ENCODE measurements at places on chromosomes 3 and 15.

DNA sequence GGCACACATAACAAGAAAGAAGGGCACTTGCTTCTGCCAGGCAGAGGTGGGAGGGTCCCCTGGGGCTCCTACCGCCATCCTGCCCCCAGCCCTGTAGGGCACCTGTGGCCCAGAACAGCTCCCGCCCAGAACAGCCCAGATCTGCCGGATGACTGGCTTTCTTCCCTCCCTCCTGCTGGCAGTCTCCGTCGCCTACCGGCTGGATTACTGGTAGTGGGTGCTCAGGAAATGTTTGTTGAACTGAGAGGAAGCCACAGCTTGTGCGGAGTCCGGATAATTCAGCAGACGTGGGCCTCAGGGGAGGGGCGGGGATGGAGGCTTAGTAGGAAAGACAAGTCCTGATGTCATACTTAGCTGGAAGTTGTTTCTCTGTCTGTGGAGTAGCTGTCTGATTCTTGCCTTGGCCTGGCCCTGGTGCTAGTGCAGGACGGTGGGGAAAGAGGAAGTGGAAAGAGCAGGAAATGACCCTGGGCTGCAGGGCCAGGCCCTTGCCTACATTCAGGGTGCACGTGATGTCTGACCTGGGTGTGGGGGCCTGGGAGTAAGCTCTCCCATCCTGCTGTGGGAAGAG is 6.7 kb downstream of the CCDC9B start:
- DNase-seq, result peak; percentile 75

- no peak for DNase-seq
Observed at GRCh38 chr3:178966299-178967176, 105.1 kb downstream of the ZMAT3 start.

DNA sequence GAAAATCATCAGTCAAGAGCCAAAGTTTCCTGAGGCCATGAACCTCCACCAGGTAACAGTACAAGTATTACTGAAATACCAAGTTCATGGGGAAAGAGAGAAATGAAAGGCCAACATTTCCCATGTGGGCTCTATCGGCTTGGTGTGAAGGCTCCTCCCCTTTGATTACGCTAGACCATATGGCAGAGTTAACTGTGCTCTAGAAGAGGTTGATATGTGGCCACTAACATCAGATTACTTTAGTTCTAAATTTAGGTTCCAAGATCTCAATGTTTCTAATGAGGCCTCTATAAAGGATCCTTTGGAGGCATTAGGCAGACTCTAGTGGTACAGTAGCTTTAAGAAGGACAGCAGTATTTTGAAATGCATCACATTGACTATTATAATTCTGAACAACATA is 127.1 kb downstream of the SEMA6D start:
- DNase-seq, result no peak

DNA sequence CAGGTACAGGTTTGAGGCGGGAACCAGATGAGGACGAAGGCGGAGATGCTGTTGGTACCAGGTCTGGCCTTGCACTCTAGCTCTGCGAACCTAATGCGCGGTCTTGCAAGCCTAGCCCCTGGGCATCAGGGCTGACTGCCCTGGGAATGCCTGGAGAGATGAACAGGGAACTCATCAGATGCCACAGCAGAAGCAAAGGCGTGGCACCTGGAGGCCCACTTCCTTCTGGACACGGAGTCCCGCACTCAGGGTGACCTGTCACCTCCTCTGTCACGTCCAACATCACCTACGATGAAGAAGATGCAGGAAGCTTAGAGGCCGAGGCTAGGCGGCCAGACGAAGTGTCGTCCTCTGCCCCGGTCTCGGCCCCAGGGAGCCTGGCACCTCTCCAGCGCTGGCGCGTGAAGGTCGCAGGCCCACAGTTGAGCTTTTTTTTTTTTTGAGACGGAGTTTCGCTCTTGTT is 9.4 kb downstream of the RPLP1 start:
- DNase-seq, result no peak

- no peak for DNase-seq
Observed at GRCh38 chr3:73568371-73568862, 56.3 kb downstream of the PDZRN3 start.

DNA sequence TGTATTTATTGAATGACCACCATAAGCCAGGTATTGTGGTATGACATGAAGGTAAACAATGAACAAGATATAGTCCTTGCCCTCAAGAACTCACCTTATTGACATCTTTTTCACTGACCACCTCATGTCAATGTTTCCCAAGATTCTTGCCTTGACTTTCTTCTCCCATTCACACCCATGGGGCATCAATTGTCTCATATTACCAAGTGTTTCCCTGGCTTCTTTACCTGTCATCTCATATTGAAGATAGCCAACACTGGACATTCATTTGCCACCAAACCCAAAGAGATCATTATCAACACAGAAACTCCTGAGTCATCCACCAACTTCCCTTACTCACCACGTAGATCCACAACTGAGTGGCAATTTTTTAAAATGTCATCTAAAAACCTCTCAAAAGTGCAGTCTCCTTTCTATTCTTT is 2.2 kb downstream of the EFHB start:
- DNase-seq, result no peak

DNA sequence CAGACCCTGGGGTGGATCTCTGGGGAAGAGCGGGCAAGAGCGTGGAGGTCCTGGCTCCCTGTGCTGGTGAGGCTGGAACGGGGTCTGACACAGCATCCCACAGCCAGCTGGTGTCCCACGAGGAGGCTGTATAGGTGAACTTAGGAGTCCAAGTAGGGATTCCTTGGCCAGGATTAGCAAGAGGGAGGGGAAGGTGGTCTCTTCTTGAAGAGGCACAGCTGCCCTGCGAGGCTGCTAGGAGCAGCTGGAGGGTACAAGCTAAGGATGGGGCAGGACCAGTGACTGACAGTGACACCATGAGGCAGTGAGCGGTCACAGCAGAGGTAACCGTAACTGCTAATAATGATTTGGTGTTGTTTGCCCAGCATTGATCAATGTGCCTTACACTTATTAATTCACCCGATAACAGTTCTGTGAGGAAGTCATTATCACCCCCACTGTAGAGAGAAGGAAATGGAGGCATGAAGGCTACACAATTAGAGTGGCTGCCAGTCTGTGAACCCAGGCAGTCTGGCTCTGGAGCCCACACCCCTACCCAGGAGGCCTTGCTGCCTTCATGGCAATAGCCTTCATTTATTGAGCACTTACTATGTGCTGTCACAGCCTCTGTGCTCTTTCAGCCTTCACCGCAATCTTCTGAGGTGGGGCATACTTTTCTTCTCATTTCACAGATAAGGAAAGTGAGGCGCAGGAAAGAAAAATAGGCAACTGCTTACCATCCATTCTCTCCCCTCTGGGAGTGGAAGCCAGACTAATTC is 59.4 kb downstream of the TMEM44 start:
- peak; percentile 47 for DNase-seq

- no peak for DNase-seq
Observed at GRCh38 chr15:67957435-67958132, 96.5 kb upstream of the PIAS1 start.

DNA sequence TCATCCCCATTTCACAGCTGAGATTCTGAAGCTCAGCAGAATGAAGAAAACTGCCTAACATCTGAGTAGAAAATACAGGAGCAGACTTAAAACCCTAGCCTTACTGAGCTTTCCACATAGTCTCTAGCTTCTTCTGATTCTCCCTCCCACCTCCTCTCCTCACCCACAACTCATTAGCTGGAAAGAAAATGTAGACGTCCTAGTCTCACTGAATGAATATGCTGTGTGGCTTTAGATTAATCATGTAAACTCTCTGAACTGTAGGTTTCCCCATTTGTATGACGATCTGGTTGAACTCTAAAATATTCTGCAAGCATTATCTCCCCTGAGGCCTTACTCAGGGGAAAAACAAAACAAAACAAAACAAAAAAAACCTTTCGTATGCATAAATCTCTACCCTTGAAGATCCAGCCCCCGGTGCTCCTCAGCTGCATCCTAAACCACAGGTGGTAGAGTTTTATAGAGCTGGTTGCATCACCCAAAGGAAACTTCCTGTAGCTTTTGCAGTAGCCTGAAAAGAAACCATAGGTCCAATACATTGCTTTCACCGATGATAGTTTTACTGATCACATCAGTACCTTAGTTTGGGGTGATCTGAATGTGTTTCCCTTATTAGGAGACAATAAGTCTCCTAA is 40.6 kb downstream of the FOXB1 start:
- DNase-seq, result no peak

DNA sequence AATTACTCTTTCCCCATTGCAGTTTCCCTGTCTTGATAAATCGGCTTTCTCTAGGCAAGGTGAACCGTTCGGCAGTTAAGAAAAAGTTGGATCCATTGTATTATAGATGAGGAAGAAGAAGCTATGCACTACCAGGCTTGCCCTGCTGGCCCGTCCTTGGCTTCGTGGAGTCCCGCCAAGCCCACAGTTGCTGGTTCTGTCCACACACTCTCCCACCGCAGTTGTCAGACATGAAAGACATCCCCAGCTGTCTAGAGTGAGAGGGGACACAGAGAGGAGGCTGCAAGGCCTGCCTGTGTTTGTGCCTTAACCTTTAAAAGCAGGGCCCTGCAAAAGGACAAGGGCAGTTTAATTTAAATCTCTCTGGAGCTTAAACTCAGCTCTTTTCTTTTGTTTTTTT is 47.2 kb upstream of the PLCL2 start:
- DNase-seq, result no peak

- DNase-seq, result no peak
Observed at GRCh38 chr3:149763565-149764195, 11.4 kb upstream of the COMMD2 start.

GRCh38 chr15:30979457-30979856 is 12.0 kb downstream of the MTMR10 start:
- DNase-seq, result no peak

GRCh38 chr15:37528432-37528831 is 406.0 kb upstream of the TMCO5A start:
- no peak for DNase-seq

GRCh38 chr3:67846166-67846565 is 191.8 kb upstream of the SUCLG2 start:
- DNase-seq, result no peak

DNA sequence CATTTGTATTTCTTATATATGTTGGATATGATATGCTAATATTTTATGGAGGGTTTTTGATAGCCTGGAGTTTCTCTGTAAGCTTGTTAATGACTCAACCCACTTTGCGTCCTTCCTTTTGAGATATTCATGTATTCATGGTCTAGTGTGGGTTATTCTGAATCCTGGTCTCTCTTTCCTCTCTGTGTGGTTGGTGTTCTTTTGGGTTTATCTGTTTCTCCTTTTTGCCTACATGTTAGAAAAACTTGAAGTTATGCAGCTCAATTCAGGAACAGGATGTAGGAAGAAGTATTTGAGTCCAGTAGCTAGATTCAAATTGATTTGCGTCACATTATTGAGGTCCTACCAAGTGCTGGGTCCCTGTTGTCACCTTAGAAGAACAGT is 28.1 kb downstream of the CMTM7 start:
- DNase-seq, result no peak

GRCh38 chr3:72265256-72266015 is 480.5 kb upstream of the PROK2 start:
- DNase-seq, result no peak

DNA sequence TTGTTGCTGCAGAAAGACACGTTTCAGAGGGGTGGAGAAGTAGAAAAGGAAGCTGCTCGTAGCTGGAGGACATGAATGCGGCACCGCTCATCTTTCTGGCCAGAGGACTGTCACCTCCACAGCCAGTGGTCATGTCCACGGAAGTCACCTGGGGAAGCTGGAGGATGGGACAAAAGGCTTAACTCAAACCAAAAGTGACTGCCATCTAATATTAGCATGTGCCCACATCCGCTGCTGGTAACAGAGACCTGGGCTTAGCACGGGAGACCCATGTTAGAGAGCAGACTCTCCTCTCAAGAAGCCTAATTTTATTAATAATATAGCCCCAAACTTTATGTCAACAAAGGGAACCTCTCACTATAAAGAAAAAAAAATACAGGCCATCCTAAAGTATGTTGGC is 5.9 kb downstream of the MEX3B start:
- no peak for DNase-seq

DNA sequence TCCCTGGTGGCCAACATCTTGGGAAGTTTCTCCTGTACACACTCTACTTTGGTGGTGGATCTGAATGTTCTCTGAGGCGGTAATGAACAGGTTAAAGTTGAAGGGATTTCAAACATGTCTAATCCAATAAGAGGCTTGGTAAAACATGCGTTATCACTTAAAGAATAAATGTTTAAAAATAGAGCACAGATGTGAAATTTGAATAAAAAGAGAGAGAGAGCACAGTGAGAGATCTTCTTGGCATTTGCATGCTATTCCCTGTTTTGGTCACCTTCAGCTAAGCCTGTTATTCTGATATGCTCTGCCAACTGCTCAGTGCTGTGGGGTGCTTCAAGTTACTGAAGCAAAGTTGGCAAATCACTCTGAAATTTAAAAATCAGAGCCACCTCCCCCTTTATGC is 237.7 kb upstream of the WNT5A start:
- no peak for DNase-seq

- no peak for DNase-seq
Observed at GRCh38 chr3:57864853-57865252, 108.7 kb downstream of the SLMAP start.

DNA sequence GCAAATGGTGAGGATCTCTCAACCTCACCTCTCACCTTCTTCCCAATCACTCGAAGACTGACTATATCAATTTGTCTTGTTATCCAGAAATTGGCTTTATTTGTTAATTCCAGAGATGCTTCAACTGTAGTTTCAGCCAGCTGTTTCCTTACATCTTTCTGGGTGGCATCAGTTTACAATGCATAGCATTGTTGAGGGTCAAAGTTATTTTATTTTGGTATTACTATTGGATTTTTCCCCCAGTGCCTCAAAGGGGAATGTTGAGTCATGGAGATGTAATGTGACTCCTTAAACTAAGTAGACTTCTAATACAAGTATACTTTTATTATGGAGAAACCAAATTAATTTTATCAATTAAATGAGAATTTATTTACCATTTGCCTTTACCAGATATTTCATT is 351.6 kb downstream of the TIGIT start:
- no peak for DNase-seq

DNA sequence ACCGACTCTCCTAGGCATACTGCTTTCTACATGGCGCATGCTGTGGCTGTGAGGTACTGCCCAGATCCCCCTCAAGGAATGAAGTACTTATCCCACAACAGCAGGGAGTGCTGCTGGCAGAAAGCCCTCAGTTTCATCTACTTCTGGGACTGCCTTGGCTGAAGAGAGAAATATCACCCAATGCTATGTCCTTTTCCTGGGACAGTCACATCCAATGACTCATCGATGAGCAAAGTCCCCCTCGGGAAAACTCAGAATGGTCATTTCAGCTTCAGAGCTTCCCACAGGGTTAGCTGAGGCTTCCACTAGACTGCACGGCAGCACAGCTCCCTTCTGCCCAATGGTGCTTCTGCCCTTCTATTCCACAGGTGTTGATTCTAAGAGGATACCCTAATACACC is 3.6 kb upstream of the NMD3 start:
- no peak for DNase-seq

GRCh38 chr15:83919319-83919830 is 265.5 kb downstream of the ADAMTSL3 start:
- DNase-seq, result no peak
